ENCODE measurements at places on chromosomes 16 and 17. TPM values are rescaled to one million over a fixed set of nuclear protein-coding genes. Genes with fewer than 3 reads are reported as not detected.

Gene ADGRG1
- 2.3 TPM for total RNA-seq

Gene SLC38A8
- not detected for total RNA-seq

Gene KRT32
- not detected for total RNA-seq

Gene C16orf74
- total RNA-seq: 11.6 TPM

Gene KRTAP16-1
- not detected for total RNA-seq

Gene SEZ6L2
- 18.4 TPM for total RNA-seq

Gene ATXN7L3
- 49.5 TPM for total RNA-seq

Gene GPR179
- under 0.01 TPM for total RNA-seq

Gene CHST4
- total RNA-seq: not detected

Gene TEKT1
- not detected for total RNA-seq

Gene PLEKHG4
- 28.2 TPM for total RNA-seq

Gene TVP23A
- not detected for total RNA-seq

Gene IGFALS
- total RNA-seq: not detected

Gene TMEM98
- 87.3 TPM for total RNA-seq

Gene MARCHF10
- not detected for total RNA-seq

Gene TBC1D3I
- not detected for total RNA-seq

Gene SYT17
- total RNA-seq: 0.05 TPM

Gene CAPN15
- total RNA-seq: 26.7 TPM

Gene PRSS27
- total RNA-seq: 0.30 TPM

Gene GSG1L
- not detected for total RNA-seq

Gene AATK
- 0.23 TPM for total RNA-seq

Gene PGAP3
- total RNA-seq: 6.9 TPM

Gene TP53TG3
- total RNA-seq: not detected

Gene ZNF423
- total RNA-seq: under 0.01 TPM

Gene PLCG2
- total RNA-seq: 1.8 TPM

Gene CRYM
- 0.51 TPM for total RNA-seq

Gene JPT2
- total RNA-seq: 25.5 TPM

Gene KRT36
- not detected for total RNA-seq

Gene TBC1D16
- 38.3 TPM for total RNA-seq

Gene TBC1D3G
- total RNA-seq: not detected

Measured in smooth muscle cell of the umbilical artery (primary cell).